ENCODE measurements at places on chromosomes 7 and 10.

- no peak for DNase-seq
Measured at GRCh38 chr7:151351967-151352366, 10.4 kb downstream of the NUB1 start.

GRCh38 chr10:26556748-26557640 is 118.9 kb downstream of the APBB1IP start:
- peak; percentile 32 for DNase-seq

DNA sequence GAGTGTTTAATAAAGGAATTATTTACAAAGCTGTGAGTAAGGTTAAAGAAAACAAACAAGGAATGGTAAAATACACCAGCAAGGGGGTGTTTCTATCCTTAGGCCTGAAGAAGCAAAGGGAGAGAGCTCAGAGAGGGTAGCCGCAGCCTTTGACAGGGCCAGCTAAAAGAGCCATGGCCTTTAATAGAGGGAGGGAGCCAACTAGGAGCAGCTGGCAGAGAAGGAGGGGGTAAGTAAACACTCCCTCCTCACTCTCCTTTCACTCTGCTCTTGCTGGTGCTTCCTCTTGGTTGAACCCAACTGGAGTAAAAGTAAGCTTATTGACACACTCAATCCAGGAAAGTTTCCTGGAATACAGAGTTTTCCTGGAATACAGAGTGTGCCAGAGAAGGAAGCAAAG is 87.5 kb downstream of the CH25H start:
- DNase-seq = no peak

- DNase-seq = no peak
Measured at GRCh38 chr7:155489862-155490696, 32.1 kb downstream of the EN2 start.

DNA sequence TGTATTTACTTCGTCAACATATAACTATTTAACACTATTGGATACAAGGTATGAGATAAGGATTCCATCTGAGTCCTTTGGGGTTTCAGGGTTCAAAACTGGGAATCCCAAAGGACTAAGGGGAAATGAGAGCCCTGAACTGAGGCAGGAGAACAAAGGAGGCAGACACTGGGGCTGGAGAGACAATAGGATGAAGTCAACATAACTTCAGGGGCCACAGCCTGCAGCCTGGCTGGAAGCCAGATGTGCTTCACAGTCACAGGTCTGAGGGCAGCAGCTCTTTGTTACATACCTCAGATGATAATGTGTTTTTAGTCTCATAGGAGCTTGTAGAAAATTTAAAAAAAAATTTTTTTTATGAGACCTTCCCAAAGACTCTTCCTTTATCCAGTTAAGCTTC is 73.3 kb downstream of the NRF1 start:
- no peak for DNase-seq

- DNase-seq = no peak
Measured at GRCh38 chr7:80467069-80467468, 44.8 kb downstream of the GNAT3 start.

GRCh38 chr7:102445674-102446071 is 12.3 kb downstream of the ORAI2 start:
- DNase-seq = no peak

- no peak for DNase-seq
Measured at GRCh38 chr7:2691011-2691707, 3.2 kb downstream of the AMZ1 start.

DNA sequence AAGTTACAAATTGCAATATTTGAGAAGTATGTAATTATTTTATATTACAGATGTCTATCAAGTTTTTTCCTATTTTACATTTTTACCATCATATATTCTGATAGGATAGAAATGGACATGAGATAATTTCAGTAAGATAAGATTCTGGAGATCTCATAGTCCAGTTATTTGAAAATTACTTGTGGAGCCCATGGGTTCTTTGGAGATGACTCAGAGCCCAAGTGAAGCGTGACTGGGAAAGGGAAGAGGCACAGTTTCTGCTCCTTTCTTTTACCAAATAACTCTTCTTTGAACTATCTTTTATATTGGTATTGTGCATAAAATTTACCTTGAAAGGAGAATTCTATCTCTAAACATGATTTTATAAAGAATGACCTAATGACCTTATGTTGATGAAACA is 2.4 kb downstream of the CD36 start:
- no peak for DNase-seq

DNA sequence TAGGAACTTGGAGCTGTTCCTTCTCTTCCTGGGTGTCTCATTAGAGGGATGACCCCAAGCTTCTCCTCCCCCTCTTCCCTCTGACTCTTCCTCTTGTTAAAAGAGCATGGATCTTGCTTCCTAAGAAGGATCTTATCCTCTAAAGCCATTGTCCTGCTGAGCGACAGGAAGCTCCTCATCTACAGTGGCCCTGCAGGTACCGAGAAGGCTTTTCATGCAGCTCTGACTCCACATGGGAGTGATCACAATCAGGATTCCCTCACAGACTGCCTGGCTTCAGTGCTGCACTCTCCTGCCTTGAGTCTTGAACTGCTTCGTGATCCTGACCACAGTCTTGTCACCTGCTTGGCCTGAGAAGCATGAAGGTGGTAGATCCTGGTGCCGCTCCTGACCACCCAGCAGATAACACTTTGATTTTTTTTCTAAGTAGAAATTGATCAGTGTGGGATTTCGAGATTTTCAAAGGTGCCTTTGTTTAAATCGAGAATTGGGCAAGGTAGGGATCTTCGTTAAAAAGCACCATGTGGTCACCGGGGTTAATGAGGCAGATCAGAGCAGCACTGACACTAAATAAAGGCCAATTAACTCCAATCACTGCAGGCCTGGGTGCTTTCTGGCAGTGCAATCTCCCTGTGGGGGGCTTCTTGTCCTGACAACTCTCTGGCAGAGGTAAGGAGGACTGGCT is 376.4 kb downstream of the NRG3 start:
- no peak for DNase-seq

DNA sequence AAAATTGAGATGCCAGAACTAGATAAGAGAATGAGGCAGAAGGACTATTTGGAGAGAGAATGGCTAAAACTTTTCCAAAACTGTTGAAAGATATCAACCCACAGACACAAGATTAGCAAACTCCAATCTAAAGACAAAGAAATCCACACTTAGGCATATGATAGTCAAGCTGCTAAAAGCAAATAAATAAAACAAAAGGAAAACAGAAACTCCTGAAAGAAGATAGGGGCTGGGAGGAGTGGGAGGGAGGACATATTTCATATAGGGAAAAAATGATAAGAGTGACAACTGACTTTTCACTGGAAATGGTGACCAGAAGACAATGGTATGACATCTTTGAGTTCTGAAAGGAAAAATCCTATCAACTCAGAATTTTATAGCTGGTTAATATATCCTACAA is 105.4 kb upstream of the ADO start:
- DNase-seq = no peak

- DNase-seq = no peak
Measured at GRCh38 chr10:86968994-86969355, 693 bp downstream of the ADIRF start.

- DNase-seq = no peak
Measured at GRCh38 chr7:14902589-14903067, at the start of gene DGKB. Gene DGKB, minus strand, starts transcription at chr7:14902751.

- DNase-seq = no peak
Measured at GRCh38 chr10:22931948-22932347, 4.1 kb downstream of the ARMC3 start.

DNA sequence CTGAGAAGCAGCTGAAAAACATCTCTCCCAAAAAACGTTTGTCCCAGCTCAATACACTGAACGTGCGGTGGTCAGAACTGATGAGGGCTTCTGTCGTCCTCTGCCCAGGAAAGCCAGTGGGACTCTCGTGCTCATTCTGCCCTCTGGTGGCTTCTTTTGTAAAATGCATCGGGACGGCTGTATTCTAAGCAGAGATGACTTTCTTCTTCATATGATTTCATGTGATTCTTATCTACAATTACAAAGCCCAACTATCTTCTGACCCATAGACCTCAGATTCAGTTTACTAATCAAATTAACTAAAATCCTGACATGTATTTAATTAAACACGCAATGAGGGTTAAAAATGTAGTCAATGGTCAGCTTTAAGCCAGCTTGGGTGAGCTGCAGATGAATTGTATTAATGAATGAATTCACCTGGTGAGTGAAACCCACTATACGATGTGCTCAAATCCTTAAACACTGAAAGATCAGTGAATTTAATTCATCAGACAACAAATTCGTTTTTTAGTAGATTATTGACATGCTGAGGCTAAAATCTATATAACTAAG is 117.6 kb upstream of the FAM204A start:
- peak; percentile 39 for DNase-seq

DNA sequence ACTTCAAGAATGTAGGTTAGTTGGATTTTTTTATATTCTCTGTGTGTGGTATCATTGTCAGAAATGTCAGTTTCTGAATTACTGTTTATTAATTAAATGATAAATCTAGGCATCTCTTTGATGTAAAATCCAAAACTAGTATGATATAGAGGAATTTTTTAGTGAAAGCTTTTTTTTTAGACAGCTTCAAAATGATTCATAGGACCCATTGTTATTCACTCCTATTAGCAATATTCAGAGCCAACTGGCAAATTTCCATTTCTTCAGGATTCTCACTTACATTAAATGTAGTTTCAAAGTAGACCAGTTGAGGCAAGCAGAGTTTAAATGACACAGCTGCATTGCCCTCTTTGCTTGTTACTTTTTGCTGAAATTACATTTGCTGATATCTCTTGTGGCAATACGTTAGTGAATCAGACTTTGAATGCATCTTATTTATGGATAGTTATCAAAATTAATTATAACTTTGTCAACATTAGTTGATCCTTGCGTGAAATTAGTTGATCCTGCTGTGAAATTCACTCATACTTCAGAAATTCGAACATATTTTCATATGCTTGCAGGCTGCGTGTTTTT is 20.3 kb downstream of the ZNF277 start:
- DNase-seq = no peak

GRCh38 chr7:27196287-27196767 is 3.6 kb downstream of the HOXA13 start:
- DNase-seq = peak; percentile 65

DNA sequence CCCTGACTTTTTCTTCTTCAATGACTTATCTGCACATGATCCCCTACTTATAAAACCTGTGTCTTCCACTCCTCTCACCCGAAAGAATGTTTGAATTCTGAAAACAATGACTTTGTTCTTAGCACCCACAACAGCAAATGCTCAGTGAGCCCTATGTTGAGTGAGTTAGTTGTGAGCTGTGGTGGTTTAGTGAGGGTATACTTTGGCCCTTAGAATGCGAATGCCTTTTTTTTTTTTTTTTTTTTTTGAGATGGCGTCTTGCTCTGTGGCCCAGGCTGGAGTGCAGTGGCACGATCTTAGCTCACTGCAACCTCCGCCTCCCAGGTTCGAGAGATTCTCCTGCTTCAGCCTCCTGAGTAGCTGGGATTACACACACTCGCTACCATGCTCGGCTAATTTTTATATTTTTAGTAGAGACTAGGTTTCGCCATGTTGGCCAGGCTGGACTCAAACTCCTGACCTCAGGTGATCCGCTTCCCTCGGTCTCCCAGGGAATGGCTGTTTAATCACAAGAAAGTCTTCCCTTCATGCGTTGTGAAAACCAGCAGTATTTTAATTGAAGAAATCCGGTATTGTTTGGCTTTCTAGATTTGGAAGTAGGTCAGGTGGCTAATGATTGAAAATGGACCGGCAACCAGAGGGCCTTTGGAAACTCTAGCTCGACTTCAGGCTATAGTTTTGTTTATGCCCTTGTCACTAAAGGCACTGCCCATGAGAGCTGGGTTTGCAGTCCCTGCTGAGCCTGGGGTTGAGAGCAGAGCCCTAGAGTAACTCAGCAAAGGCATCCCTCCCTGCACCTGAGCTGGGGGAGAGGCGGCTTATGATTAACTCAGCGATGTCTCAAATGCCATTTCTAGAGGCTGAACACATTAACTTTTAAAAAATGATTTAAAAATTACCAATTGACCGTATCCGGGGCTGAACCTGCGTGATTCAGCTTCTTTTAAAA is 41.3 kb downstream of the CUX1 start:
- no peak for DNase-seq

DNA sequence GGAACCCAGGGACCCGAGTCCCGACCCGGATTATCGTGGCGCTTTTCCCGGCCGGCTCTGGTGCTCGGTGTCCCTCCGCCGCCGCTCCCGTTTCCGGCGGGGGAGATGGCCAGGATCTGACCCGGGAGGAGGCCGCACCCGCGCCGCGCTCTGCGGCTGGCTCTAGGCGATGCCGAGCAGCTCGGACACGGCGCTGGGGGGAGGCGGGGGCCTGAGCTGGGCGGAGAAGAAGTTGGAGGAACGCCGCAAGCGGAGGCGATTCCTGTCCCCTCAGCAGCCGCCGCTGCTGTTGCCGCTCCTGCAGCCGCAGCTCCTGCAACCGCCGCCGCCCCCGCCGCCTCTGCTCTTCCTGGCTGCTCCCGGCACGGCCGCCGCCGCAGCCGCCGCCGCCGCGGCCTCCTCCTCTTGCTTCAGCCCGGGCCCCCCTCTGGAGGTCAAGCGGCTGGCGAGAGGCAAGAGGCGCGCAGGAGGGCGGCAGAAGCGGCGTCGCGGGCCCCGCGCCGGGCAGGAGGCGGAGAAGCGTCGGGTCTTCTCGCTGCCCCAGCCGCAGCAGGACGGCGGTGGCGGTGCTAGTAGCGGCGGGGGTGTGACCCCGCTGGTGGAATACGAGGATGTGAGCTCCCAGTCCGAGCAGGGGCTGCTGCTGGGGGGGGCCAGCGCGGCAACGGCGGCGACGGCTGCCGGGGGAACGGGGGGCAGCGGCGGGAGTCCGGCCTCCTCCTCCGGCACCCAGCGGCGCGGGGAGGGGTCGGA is 593 bp downstream of the CDK13 start:
- DNase-seq = no peak

GRCh38 chr7:7207876-7208275 is 25.5 kb downstream of the C1GALT1 start:
- no peak for DNase-seq

- no peak for DNase-seq
Measured at GRCh38 chr10:47241946-47242867, 57.8 kb upstream of the GDF10 start.

DNA sequence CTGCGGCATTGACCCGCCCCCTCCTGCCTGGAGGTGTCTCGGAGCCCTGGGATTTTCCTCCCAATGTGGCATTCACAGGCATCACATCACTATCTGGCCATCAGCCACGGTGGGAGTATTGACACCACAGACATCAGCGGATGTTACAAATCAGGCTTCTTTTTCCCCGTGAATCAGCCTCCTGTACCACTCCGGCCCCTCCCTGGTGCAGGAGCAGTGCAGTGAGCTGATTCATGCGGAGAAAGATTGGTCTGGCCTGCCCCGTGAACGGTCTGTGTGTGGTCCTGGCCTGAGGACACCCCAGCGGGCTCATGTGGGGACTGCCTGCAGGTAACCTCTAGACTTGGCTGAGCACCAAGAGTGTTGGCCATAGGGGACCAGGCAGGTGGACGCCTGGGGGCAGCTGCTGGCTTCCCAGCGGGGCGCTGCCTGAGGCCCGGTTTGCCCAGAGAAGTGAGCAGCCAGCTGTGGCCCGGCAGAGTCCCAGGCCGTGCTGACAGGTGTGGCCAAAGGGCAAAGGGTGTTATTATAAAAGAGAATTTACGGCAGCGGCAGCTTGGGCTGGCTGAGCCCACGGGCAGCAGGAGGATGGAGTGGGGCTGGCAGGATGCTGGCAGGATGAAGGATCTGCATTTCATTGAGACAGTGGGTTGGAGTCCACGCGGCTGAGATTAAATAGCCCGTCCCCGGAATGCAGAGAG is 32.1 kb upstream of the GNA12 start:
- no peak for DNase-seq
